ENCODE measurements at places on chromosomes 2 and 18. TPM values are rescaled to one million over a fixed set of nuclear protein-coding genes. Genes with fewer than 3 reads are reported as not detected.

- DNase-seq, result no peak
- H3K27ac ChIP-seq, result no peak overlapping the region
- H3K36me3 ChIP-seq, result peaks cover 45% of the 10 kb centered on the region
These were observed 25.1 kb downstream of the KDM3A start for GRCh38 chr2:86466306-86466705.

MAPRE2 gene
- 35.5 TPM for total RNA-seq

DNA sequence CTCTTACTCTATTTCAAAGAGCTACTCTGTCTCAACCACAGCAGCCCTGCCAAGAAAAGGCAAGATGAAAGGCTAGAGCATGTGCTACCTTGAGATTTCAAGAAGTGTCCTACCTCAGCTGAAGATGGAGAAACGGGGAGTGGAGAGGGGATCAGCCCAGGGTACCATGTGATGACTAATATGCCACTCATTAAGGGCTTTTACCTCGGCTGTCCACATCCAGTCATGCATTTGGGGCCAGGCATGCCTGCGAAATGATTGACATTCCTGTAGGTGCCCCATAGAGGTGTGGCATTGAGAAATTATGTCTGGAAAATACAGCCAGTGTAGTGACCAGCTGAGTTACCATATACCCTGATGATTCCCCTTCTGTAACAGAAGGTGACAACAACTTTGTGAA is 96.1 kb downstream of the NRP2 start:
- peaks cover 9% of the 10 kb centered on the region for H3K4me1 ChIP-seq
- H3K27ac ChIP-seq, result no peak overlapping the region
- no peaks in the 10 kb centered on the region for H3K27me3 ChIP-seq
- H3K4me3 ChIP-seq, result no peak overlapping the region

DNA sequence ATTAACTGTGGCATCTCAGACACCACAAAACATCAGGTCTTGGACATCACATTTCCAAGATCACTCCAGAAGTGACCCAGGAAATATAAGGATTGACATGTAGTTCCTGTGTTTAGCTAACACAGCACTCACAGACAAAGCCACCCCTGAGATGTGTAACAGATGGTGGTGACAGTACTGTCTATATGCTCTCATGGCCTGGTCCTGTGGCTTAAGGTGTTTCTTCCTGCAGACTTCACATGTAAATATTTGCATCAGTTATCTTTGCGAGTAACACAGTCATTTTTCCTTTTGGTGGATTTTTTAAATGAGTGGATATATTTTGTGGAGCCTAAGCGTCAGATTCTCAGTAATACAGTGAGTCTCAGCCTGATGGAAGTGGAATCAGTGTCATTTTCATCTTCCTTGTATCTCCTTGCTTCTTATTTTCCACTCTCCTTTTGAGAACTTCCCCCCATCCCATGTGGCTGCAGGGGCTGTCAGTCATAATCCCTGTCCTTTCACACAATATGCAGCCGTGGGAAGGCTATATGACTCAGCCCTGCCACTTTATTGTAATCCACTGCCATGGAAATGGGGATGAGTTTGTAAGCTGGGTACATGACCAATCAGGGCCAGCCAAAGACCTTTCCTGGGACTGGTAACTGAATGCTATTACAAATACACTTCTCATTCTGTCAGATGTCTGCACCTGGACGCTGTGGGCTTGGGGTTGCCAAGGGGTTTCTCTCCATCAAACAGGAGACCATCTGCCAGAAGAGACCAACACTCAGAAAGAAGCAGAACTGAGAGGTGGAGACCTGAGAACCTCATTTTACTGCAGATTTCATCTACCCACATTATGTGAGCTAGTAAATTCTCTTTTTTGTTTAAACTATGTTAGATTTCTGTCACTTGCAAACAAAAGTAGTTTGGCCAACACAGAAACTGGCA is 74.3 kb downstream of the ICOS start:
- no peak for DNase-seq
- no peak overlapping the region for H3K4me3 ChIP-seq
- peaks cover 10% of the 10 kb centered on the region for H3K4me1 ChIP-seq
- H3K27me3 ChIP-seq, result no peaks in the 10 kb centered on the region
- H3K27ac ChIP-seq, result no peak overlapping the region

GRCh38 chr2:28346587-28346986 is 46.1 kb upstream of the FOSL2 start:
- no peaks in the 10 kb centered on the region for H3K36me3 ChIP-seq
- H3K4me1 ChIP-seq, result no peaks in the 10 kb centered on the region
- no peaks in the 10 kb centered on the region for H3K27me3 ChIP-seq
- no peak overlapping the region for H3K27ac ChIP-seq

- no peaks in the 10 kb centered on the region for H3K36me3 ChIP-seq
- H3K27ac ChIP-seq, result no peak overlapping the region
- DNase-seq, result no peak
These were observed 88.6 kb upstream of the TTN start for GRCh38 chr2:178895872-178896271.

- H3K4me1 ChIP-seq, result peaks cover 11% of the 10 kb centered on the region
- no peak for DNase-seq
- H3K27me3 ChIP-seq, result no peaks in the 10 kb centered on the region
- no peak overlapping the region for H3K4me3 ChIP-seq
- H3K27ac ChIP-seq, result no peak overlapping the region
These were observed 181.2 kb downstream of the THADA start for GRCh38 chr2:43414586-43415135.

- DNase-seq, result no peak
- H3K27me3 ChIP-seq, result no peaks in the 10 kb centered on the region
- H3K4me3 ChIP-seq, result no peak overlapping the region
- no peak overlapping the region for H3K27ac ChIP-seq
- H3K4me1 ChIP-seq, result no peaks in the 10 kb centered on the region
These were observed 169.8 kb downstream of the MREG start for GRCh38 chr2:215843579-215843978.

CIB4 gene
- not detected for total RNA-seq
